ENCODE measurements at places on chromosomes 2 and 18.

DNA sequence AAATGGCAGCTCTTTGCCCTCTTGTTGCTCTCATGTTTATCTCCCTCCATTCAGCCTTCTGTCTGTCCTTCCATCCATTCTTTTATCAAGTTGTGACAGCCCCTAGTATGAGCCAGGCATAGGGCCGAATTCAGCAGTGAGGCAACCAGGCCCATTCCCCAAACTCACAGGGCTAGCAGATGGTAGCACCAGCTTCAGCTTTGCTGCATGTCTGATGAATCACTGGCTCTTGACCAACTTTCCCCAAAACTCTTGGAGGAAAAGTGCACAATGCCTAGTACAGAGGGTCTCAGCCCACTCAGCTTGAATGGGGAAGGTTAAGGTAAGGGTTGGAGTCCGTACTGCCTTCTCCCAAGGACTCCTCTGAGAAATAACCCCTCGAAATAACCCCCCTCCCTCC lies 35.7 kb downstream of the NPAS2 start:
- DNase-seq, result no peak

GRCh38 chr2:172531309-172531708 lies 24.6 kb upstream of the PDK1 start:
- DNase-seq, result no peak

DNA sequence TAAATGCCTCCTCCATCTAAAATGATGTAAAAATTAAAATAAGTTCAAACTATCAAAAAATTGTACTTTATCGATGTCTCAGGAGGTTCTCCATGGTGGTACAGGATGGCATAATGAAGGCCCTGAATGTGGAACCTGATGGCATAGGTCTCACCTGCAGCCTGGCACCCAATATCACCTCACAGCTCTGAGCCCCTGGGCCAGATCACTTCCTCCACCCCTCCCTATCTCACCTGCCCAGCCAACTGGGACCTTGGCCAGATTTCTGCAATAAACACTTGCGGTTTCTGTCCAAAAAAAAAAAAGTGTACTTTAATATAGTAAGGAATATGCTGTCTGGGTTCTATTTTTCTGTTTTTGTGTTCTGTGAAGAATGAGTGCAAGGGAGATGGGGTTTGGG lies 6.7 kb upstream of the RBM45 start:
- no peak for DNase-seq

GRCh38 chr18:37188016-37188791 lies 359.3 kb downstream of the KIAA1328 start:
- DNase-seq, result no peak

DNA sequence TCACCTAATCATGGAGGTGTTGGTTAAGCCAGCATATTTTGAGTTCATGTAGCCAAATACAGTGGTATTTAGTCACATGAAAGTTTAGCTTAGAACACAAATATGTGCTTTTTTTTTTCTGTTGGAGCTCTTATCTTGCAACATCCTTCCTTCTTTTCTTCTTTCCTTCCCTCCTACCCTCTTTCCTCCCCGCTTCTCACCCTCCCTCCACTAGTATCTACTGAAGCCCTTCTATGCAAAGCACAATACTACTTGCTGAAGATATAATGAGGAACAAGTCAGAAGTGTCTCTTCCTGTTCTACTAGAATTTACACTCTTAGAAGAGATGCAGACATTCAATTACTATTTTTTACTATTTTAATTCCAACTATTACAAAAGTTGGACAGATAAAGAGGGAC lies 105.0 kb upstream of the ITGA4 start:
- DNase-seq, result no peak

DNA sequence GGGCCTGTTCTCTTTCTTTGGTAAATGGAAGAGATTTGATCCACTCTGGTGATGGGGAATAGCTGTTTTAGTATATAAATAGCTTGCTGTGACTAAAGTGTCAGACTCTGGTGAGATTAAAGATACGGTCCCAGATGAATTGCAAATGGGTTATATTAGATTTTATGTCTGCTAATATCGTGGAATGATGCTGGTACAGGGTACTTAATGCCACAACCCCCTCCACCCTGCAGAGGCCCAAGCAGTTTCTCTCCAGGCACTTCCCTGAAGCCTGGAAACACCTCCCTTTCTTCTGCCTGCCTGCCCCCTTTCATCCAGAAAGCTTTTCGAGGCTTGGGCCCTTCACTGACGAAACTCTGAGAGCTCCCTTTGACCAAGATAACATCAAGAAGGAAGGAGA lies 21.4 kb upstream of the RFX8 start:
- no peak for DNase-seq

DNA sequence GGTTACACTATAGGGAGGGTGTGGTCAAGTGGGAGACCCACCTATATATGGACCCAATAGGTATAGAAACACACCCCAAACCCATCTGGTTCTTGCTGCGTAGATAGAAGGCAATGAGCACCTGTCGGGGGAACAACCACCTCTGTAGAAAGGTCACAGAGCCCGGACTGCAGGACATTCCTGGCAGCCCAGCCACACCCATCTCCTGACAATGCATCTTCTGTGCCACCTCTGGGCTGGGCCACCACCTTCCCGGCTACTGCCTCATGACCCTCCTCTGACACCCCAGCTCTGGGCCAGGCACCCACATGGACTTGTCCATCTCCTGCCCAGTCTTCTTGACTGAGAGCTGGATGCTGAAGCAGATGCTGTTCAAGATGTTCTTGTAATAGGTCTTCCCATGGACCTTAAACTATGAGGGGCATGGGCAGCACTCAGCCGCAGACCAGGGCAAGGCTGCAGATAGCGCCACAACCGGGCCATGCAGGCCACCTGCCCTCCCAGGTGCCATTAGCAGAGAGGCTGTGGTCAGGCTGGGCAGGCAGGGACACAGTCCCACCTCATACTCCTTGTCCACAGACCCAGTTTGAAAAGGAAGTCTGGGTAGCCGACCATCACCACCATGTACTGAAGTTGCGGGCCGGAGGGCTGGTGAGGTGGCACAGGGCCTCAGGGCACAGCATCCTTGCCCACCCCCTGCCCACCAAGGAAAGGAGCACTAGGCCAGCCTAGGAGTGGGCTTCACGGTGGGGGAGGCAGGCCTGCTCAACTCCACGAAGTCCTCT lies 9.3 kb downstream of the ALPG start:
- DNase-seq, result no peak

GRCh38 chr2:199101487-199101886 lies 356.3 kb downstream of the SATB2 start:
- no peak for DNase-seq

DNA sequence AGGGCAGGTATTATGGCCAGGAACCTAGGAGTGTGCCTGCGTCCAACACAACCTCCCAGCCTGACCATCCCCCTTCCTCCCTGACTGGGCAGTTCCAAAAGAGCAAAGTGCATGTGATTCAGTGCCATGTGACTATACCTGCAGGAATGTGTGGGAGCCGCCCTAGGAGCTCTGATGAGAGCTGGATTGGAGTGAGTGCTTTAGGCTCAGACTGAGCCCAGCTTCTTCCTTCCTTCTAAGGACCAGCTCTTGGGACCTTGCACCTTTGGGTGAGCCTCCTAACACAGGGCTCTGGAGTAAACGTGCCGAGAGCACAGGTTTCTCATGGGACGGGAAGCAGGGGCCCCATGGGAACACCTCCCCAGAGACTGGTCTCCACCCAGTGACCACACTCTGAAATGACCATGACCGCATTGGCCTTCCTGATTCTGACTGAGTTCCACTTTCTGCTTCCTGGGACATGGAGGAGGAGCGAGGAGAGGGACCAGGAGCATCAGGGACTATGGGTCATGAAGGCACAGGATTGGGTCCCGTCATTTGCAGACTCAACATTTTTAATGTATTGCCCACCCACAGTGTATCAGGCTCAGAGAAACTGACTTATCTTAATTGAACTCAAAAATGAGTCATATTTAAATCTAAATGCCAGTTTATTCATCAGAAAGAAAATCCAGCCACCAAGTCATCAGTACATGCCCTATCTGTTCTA lies 87.8 kb upstream of the BCL2L11 start:
- DNase-seq, result no peak

DNA sequence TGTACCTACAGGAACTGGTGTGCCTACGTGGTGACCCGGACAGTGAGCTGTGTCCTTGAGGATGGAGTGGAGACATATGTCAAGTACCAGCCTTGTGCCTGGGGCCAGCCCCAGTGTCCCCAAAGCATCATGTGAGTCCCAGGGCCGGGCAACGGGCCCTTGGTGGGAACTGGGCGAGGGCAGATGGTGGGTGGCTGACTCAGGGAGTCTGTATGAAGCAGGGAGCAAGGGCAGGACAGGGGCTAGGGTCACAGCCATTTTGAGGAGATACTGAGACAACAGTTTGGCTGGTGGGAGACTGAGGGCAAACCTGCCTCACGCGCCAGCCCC lies 1.7 kb downstream of the EMILIN1 start:
- DNase-seq, result no peak

DNA sequence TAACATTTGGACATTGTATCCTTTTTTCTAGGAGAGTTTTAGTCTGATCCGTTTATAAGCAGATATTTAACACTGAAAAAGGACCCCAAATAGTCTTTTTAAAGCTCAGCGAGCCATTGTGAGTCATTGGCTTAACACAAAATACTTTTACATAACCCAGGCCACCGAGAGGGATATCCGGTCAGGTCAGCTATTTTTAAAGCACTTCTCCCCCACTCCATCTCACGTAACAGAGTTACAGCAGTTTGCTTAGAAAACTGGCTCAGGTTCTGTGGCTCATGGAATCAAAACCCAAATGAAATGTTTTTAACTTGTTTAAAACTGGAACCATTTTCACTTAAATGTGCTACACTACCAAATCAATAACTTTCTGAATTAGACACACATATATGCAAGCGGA lies 23.9 kb downstream of the COL4A3 start:
- no peak for DNase-seq

GRCh38 chr2:168056242-168056787 lies 191.1 kb downstream of the STK39 start:
- DNase-seq, result no peak

GRCh38 chr2:189402932-189403331 lies 38.3 kb upstream of the WDR75 start:
- no peak for DNase-seq

GRCh38 chr2:23273786-23274185 lies 111.2 kb upstream of the KLHL29 start:
- no peak for DNase-seq

DNA sequence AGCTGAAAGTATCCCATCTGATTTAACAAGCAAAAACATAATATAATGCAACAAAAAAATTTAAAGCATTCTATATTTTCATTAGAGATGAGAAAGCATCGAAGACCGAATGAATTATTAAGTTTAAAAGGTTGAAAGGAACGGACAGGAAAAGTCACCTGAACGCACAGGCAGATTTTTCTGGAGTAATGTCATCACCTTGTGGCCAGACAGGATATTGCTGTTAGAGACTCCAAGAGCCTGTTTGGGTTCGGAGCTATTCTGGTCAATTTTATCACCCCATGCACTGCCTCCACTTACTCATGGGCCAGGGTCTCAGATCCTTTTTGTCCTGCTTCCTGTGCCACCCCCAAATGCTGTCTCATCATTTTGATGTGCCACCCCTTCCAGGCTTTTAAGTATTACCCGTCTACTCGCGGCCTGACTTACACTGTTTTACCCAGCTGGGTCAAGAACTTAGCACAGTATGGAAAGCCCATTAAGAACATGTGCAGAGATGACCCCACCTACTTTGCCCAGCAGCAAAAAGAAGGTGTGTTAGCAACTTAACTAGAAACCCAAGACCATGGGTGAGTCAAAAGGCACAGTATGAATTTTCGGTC lies 27.3 kb downstream of the GKN2 start:
- peak; percentile 29 for DNase-seq

GRCh38 chr2:168541858-168542257 lies 85.8 kb downstream of the CERS6 start:
- no peak for DNase-seq

- no peak for DNase-seq
Measured at GRCh38 chr18:8116341-8117005, 492.8 kb upstream of the RAB12 start.

- DNase-seq, result no peak
Measured at GRCh38 chr2:143162997-143163396, 33.8 kb downstream of the ARHGAP15 start.

GRCh38 chr2:35246702-35247101 lies 1108.9 kb upstream of the CRIM1 start:
- no peak for DNase-seq

- DNase-seq, result no peak
Measured at GRCh38 chr18:44741085-44741484, 60.4 kb downstream of the SETBP1 start.

DNA sequence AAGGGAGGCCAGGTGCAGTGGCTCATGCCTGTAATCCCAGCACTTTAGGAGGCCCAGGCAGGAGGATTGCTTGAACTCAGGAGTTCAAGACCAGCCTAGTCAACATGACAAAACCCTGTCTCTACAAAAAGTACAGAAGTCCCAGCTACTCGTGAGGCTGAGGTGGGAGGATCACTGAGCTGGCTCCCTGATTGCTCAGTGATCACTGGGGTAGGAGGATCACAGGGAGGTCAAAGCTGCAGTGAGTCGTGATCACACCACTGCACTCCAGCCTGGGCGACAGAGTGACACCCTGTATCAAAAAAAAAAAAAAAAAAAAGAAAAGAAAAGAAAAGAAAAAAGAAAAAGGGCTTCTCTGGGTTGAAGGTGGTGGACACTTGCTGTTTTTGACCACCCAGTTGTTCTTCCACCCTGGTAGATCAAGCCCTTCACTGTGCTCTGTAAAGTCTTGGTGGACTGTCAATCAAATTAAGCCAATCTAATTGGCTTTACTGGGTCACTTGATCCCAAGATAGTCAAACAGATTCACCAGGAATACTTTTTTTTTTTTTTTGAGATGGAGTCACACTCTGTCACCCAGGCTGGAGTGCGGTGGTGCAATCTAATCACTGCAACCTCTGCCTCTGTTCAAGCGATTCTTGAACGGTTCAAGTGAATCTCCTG lies 191.6 kb downstream of the AGPS start:
- DNase-seq, result no peak

DNA sequence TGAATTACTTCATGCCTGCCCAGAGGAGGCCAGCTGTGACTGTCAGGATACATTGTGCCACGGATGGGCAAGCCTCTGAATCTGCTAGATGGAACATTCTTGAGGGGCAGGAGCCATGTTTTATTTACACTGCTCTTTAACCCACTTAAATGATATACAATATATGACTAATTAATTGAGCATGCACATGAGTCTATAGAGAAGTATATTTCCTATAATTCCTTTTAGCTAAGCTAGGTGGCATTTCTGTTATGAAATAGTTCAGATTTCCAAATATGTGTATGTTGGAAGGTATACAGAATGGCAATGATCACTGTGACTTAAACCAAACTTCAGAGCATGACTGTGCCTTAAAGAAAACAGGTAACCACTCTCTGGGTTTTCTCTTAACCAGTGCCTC lies 131.7 kb downstream of the RAB3GAP1 start:
- DNase-seq, result no peak

Data from activated effector memory CD4-positive, alpha-beta T cell treated with Interleukin-2 at 50 U/mL for 16 hours (primary cell).